ENCODE measurements at places on chromosomes 7 and 10.

DNA sequence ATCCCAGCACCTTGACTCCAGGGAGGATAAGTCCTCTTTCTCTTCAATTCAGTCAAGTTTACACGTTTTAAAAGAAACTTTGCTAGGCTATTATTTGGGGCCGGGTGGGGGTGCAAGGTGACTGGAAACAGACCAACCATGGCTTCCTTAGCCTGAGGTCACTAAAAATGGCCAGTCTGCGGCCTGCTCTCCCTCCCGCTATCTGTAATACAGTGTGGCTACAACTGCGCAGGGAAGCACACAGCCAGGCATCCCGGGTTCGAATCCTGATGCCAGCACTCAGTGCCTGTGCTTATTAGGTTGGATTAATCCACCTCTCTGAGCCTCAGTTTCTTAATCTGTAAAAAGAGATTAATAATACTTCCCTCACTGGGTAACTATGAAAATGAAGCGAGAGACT is 19.5 kb downstream of the ATP6V1F start:
- no peak for DNase-seq

DNA sequence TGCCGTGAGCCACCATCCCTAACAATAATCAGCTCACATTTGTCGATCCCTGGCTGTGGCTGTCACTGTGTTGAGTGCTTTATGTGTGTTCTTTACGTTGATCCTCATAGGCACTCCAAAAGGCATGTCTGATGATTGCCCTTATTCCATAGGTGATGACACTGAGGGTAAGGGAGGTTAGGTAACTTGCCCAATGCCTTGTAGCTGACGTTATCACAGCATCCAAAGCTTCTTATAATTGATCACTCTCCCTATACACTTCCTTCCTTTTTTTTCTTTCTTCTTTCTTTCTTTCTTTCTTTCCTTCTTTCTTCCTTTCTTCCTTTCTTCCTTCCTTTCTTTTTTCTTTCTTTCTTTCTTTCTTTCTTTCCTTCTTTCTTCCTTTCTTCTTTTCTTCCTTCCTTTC is 41.9 kb upstream of the SMARCD3 start:
- no peak for DNase-seq

DNA sequence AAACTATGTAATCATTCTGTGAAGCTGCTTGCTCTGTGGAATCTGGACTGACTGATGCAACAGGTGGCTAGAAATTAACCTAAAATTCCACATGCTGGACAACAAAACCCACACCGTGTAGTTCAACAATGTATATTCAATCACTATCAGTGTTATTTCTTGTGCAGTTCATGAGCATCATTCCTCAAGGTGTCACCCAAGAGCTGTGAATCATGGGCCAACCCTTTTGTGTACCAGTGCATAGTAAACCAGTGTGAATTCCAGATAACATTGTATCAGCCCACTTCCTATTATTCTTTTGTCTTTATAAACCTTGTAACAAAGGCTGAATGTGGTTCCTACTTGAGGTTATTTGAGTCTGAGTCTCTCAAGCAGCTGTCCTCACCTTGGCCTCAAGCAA is 905.2 kb upstream of the ZNF722 start:
- DNase-seq, result no peak

DNA sequence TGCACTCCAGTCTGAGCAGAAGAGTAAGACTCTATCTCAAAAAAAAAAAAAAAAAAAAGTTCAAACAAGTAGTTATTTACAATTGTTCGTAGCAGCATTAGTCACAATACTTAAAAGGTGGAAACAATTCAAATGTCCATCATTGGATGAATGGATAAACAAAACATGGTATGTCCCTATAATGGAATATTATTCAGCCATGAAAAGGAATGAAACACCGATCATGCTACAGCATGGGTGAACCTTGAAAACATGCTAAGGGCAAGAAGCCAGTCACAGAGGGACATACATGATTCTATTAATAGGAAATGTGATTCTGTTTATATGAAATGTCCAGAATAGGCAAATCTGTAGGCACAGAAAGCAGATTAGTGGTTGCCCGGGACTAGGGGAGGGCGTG is 15.9 kb downstream of the DOCK1 start:
- no peak for DNase-seq

GRCh38 chr10:112279433-112279832 is 3.8 kb upstream of the TECTB start:
- DNase-seq, result no peak

DNA sequence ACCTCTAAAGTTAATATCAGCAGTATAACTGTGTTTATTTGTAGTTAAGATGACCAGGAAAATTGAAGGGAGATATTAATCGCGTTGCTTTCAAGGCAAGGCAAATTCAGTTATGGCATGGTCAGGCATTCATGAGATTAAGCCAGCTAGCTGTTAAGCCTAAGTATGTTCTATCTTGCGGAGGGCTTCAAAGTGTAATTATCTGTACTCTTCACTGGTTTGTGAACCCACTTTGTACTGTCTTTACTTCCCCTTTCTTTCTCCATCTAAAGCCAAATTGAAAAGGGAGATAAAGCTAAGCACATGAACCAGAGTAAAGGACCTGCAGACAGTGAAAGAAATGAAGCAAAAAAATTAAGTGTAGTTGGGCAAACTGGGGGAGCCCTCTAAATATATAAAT is 483.1 kb upstream of the NRP1 start:
- no peak for DNase-seq

DNA sequence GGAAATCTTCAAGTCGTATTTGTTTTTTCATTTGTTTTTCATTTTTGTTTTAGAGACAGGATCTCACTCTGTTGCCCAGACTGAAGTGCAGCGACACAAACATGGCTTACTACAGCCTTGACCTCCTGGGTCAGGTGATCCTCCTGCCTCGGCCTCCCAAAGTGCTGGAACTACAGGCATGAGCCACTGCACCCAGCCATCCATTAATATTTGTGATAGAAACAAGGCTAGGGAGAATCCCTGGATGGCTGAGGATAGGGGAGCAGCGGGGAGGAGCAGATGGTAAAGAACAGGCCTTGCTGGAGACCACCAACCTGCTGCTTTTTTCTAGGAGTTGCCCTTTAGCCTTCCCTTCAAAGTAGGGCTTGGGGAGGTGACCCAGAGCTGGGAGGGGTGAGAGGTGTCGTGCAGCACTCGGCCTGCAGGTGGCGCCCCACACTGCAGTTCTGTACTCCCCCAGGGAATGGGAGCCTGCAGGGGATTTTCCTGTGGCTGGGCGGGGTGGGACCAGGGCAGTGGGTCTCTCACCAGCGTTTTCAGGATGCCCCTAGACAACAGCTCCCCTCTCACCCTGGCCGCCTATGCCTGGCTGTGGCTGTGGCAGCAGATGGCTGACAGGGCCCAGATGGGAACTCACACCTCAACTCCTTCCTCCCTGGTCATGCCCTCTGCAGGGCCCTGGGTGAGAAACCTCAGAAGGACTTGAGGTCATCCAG is 12.6 kb upstream of the CDH23 start:
- peak; percentile 55 for DNase-seq

GRCh38 chr10:51915031-51915542 is 215.7 kb upstream of the CSTF2T start:
- DNase-seq, result no peak

DNA sequence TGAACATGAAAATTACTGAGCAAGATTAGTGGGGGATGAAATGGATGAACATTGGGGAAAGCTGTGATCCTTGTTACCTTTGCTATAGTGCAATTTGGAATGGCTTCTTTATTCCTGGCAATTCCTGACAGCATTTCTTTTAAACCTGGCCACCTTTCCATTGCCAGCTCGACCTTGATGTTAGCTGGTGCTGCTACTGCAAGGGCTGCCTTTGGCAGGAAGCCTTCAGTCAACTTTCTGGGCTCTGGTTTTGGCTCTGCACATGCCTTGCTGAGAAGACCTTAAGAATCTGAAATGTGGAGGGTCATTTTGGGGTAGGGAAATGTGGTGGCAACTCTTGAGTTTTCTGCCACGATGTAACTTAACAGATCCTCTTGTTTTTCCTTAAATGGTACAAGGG is 64.7 kb downstream of the KAT6B start:
- no peak for DNase-seq

DNA sequence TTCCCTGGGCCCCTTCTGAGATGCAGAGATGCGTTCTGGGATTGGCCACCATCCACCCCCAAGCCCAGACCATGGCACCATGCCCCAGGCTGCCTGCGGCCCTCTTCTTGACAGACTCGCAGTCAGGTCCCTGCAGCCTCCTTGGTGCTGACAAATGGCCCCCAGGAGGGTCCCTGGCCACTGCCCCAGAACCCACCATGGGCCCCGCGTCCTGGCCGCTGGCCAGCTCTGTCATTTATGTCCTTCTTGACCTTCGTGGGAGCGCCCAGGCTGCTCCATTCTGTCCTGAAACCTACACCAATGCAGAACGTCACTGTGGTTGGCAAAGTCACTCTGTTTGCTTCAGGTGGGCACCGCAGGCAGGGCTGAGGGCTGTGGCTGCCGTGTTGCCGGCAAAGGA is 39.5 kb upstream of the SLC29A4 start:
- DNase-seq, result no peak

DNA sequence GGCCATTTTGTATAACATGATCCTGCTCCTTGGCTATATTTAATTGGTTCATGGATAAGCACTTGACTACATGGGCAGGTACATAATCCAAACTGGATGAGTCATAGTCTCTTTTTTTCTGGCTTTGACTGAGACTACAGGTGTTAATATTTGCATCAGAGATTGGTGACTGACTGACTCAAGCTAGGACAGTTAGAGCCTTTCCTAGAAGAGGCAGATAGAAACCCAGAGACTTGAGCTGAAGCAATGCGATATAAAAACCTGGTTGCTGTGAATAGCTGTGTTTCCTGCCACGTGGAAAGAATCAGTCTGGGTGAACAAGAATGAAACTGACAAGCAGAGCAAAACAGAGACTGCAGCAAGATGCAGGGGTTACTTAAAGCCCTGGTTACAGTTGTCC is 81.0 kb downstream of the SAMD9 start:
- DNase-seq, result no peak

DNA sequence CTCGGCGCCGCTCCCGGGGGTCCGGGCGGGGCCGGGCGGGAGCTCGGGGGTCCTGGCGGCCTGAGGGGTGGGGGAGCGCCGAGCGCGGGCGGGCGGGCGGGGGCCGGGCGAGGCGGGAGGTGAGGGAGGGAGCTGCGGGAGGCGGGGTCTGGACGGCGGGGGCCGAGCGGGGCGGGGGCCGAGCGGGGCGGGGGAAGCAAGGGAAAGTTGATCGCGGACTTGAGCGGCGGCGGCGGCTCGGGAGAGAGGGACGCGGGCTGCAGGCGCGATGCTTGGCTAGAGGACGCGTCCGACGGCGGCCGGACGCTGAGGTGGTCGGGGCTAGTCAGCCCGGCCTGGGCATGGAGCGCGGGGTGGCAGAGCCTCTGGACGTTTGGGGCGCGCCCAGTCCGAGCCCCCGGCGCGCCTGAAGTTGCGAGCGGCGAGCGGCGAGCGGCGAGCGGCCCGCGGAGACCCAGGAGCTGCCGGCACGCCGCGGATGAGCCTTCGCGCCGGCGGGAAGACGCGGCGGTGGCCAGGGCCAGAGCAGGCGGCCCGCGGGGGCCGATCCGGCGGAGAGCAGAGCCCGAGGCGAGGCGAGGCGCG is at the start of gene CDH23:
CDH23 (plus strand) TSS at position 210 of the 585 bp plus-strand sequence. CDS start 42,912 bp downstream, outside the sequence.
- DNase-seq, result no peak

GRCh38 chr7:159195946-159196345 is 51.3 kb upstream of the VIPR2 start:
- DNase-seq, result no peak

DNA sequence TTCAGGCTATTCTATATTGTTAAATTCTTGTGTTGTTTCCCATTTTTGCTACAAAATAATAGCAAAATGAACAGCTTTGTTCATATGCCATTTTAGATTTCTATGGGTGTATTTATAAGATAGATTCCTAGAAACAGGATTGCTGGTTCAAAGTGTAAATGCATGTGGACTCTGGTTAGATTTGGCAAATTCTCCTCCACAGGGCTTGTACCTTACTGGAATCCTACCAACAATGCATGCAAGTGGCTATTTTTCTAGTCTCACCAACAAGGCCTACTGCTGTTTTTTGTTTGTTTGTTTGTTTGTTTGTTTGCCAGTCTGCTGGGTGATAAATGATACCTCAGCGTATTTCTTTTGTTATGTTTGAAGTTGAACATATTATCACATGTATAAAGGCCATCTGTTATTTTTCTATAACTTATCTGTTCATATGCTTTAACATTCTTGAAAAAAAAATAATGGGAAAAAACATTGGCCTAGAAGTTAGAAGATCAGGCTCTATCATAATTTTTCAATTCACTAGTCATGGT is 87.1 kb upstream of the AHR start:
- no peak for DNase-seq

- DNase-seq, result no peak
Observed at GRCh38 chr10:44981172-44982113, 2.8 kb upstream of the DEPP1 start.

DNA sequence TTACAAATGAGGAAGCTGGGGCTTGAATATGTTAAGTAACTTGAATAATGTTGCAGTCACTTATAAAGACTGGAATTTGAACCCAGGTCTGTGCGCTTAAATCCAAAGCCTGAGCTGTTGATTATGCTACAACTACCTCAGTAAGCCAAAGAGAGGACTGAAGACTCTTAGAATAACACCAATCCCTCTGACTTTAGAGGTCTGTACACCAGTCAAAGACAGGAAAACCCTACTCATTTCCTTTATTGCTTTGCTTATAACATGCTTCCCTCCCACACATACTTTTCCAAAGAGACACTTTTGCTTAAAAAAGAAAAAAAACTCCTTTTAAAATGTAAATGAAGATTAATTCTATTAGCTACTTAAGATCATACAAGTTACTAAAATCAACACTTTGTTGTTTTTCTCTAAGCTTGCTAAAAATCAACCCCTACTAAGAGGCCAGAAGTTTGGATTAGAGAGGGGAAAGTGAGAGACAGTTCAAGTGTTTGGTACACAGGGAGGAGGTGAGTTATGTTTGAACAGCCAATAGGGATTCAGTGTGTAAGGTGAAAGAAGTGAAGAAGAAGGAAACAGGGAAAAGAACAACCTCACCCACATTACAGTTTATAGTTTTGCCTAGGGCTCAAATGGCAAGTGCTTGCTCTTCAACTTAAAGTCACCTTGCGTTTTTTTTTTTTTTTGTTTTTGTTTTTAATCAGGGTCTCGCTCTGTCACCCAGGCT is 74.8 kb downstream of the MDH2 start:
- DNase-seq, result no peak

GRCh38 chr10:113486531-113486930 is 66.3 kb upstream of the HABP2 start:
- no peak for DNase-seq

DNA sequence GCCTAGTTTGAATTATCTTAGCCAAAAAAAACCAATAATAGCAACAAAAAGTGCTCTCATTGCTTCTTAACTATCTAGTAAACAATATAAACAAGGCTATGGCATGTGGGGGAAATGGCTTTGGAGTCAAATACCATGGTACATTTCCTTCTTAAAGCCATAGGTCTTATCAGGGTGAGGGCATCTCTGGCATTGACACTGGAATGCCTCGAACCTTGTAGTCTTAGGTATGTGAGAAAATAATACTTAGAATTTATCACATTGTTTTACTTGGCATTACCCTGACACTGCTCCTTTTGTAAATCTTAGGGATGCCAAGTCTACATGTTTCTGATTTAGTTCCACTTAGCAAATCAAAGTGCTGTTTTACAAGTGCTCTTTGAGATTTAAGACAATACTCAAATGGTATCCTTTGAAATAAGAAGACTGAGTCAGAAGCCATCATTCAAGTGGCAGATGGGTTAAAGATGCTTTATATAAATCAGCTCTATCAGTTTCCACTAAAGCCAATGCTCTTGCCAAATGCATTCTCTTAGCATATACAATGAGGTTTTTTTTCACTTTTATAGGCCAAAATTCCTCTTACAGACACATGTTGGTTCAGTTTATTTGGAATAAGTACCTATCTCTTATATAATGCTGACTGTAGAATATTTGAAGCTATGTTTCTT is 155.2 kb downstream of the HPSE2 start:
- DNase-seq, result no peak

GRCh38 chr7:20653636-20654035 is 38.2 kb downstream of the ABCB5 start:
- no peak for DNase-seq

All from activated CD4-positive, alpha-beta T cell treated with anti-CD3 and anti-CD28 coated beads for 4 hours (primary cell).